ENCODE measurements at places on chromosomes 4 and X.

GRCh38 chr4:75919920-75920319 lies 17.7 kb upstream of the PPEF2 start:
- no peak for DNase-seq

DNA sequence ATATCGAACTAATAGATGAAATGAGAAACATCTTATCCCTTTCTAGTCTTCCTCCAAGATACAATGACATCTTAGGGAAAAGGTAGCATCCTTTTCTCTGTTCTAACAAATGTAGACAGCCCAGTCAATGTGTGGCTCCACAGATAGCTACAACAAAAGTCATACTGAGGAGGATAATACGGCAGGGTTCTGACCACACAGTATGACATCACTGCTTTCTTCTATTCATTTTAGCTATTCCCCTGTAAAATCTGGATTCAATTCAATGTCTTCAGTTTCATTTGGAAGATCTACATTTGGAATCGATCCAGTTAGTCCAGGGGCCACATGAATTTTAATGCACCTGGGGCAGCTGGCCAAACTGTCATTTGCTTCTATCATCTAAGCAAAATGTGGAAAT lies 51.4 kb downstream of the ENOX2 start:
- DNase-seq = no peak

GRCh38 chrX:13094828-13095341 lies 50.5 kb upstream of the FAM9C start:
- DNase-seq = no peak

- no peak for DNase-seq
Measured at GRCh38 chr4:137676357-137676998, 144.2 kb upstream of the PCDH18 start.

DNA sequence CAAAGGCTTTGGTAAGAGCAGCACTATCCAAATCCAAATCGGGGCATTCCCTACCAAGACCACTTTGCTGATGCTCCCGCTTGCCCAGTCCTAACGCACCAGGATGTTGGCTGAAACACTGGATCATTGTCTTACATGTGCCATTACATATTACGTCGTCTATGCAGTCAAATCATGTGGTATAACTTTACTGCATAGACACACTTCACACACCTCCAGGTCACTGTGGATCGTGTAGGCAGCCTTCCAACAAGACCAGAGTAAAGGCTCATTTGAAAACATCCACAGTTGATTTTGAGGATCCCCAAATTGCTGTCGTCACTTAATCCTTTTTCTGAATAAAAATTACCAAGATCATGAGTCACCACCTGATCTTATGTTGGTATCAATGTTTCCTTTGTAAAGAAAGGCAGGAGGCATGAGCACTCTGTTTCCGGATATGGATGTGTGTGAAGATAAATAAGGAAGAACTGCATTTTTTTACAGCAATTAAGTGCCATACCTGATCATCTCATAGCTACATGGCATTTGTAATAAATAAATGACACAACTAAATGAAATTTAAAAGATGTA lies 18.5 kb downstream of the TENM3 start:
- DNase-seq = no peak

- peak; percentile 39 for DNase-seq
Measured at GRCh38 chr4:3202836-3203820, 45.8 kb upstream of the MSANTD1 start.

DNA sequence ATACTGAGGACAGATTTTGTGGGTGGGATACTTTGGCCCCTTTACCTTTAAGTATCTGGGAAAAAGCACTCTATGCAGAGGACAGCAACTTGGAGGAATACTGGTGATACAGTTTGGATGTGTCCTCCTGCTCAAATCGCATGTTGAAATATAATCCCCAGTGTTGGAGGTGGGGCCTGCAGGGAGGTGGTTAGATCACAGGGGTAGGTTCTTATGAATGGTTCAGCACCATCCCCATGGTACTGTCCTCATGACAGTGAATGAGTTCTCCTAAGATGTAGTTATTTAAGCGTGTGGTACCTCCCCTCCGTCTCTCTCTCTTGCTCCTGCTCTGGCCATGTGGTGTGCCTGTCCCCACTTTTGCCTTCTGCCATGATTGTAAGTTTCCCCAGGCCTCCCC lies 24.6 kb downstream of the GPAT3 start:
- no peak for DNase-seq

GRCh38 chrX:135388841-135389240 lies 32.9 kb upstream of the SMIM10L2A start:
- no peak for DNase-seq

DNA sequence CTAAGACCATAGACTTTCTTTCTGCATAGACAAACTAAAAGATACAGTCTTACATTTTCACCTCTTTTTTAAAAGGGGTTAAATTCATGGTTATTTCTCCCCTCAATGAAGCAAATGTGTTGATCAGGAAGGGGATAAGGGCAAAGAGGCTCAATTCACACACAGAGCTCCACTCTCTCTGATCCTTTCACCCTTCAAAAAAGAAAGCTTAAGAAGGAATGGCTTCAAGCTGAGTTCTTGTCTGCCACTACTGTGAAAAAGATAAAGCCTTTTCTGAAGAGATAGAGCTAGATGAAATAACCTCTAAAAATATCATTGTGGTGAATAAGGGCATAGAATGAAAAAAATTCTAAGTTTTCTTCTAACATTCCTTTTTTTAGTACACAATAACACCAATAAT lies 28.3 kb downstream of the SEPSECS start:
- no peak for DNase-seq

Data from activated CD8-positive, alpha-beta memory T cell treated with anti-CD3 and anti-CD28 coated beads, Interleukin-2, amount 50 U/mL, for 4 hours (primary cell).